ENCODE measurements at places on chromosomes 13 and 19.
A peak's percentile ranks its signal among the peaks of the same experiment; 100 is the strongest.

DNA sequence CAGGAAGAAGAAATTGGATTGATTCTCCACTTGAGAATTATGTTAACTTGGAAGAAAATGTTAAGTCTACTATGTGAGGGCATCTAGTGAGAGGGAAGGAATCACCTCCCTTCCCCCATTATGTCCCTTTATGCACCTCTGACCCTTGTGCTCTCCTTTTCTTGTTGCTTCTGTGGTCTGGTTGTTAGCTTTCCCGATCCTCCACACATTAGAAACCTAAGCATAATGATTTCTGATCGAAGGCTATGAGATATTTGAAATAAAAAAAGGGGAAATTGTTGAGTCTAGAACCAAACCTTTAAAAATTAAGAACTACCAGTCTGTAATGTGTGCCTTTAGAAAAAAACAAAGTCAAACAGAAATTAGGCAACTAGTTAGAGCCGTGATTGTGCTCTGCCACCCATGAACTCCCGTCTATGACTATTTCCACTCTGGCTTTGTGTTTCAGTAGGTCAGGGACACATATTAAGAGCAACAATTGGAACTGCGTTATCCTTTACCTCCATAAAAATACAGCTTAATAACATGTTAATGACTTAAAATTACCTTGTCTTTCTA is 463 bp upstream of the GPC6 start:
- no peak for DNase-seq

- DNase-seq = no peak
Observed at GRCh38 chr13:45315520-45316167, 25.3 kb downstream of the TPT1 start.

- peak; percentile 57 for DNase-seq
Observed at GRCh38 chr13:30615866-30616541, 1.7 kb upstream of the USPL1 start.

DNA sequence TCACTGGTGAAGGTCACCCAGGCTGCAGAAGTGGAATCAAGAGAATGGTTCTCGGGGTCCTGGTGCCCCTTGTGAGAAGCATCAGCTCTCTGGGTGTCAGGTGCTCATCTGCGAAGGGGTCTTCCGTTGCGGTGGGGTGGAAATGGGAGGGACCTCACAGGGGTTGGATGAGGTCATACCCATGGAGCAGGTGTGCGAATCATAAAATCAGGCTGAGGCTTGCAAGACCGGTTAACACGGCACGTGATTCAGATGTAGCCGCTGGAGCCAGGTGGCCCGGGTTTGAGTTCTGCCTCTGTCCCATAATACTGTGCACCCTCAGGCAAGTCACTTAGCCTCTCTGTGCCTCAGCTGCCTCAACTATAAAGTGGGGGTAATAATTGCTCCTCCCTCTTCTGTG is 3.9 kb upstream of the KLK15 start:
- DNase-seq = no peak

DNA sequence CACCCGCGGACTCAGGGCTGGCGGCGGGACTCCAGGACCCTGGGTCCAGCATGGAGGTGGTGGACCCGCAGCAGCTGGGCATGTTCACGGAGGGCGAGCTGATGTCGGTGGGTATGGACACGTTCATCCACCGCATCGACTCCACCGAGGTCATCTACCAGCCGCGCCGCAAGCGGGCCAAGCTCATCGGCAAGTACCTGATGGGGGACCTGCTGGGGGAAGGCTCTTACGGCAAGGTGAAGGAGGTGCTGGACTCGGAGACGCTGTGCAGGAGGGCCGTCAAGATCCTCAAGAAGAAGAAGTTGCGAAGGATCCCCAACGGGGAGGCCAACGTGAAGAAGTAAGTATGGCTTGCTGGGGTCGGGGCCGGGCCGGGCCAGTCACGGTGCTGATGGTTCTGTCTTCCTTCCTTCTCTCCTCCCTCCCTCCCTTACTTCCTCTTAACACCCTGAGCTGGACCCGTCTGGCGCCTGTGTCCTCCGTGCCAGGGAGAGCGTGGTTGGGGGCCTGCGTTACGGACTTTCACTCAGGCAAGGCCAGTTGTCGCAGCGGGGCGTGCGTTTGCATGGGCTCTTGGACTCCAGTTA is 1.4 kb downstream of the STK11 start:
- no peak for DNase-seq

DNA sequence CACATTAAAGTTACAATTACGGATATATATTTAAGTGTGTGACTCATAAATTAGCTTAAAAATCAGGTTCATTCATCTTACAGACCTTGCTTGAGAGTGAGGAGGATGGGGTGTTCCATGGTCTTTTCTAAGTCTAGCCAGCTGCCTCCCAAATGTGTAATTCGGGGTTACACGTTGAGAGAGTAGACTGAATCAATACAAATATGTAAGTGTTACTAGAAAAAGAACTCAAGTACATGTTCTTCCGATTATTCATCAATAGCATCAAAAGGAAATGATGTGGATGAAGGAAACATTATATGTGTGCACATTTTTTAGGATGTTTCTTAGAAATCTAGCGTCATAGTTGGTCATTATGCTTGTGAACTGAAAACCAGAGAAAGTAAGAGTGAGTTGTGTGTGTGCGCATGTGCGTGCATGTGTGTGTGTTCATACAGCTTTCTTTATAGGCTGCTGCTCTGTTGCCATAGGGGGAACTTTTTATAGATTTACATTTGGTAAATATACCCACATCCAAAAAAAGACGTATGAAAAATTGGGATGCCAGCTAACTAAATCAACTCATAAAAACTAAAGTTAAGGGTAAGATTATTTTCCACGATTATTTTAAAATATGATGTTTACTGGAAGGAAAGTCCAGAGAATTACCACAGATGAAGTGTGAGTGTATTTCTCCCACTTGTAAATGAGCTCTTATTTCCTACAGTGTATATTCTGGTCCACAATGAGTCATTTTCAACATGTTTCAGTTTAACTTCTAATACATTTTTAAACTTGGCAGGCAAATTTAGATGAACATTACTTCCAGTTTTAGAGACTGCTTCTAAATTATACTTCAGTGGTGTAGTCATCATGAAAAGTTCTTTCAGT is 82.4 kb downstream of the PIBF1 start:
- no peak for DNase-seq

- DNase-seq = no peak
Observed at GRCh38 chr19:34189917-34190425, 17.7 kb downstream of the LSM14A start.

- DNase-seq = no peak
Observed at GRCh38 chr19:42455621-42456081, 12.9 kb upstream of the CXCL17 start.

DNA sequence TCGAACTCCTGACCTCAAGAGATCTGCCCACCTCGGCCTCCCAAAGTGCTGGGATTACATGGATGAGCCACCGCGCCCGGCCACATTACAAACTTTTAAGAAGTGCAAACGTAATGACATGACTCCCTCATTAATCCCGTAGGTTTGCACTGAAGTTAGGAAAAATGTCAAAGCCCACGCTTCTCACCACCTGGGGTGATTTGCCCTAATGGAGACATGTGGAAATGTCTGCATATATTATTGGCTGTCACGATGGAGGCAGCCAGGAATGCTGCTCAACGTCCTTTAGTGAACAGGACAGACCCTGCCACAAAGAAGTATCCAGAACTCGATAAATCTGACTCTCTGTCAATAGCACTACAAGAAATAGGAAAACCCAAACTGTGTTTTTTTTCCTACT is 21.0 kb downstream of the NLRP9 start:
- DNase-seq = no peak

- DNase-seq = no peak
Observed at GRCh38 chr19:31678421-31678820, 329.2 kb upstream of the TSHZ3 start.

GRCh38 chr13:108669381-108669780 is 40.0 kb downstream of the MYO16 start:
- DNase-seq = no peak

DNA sequence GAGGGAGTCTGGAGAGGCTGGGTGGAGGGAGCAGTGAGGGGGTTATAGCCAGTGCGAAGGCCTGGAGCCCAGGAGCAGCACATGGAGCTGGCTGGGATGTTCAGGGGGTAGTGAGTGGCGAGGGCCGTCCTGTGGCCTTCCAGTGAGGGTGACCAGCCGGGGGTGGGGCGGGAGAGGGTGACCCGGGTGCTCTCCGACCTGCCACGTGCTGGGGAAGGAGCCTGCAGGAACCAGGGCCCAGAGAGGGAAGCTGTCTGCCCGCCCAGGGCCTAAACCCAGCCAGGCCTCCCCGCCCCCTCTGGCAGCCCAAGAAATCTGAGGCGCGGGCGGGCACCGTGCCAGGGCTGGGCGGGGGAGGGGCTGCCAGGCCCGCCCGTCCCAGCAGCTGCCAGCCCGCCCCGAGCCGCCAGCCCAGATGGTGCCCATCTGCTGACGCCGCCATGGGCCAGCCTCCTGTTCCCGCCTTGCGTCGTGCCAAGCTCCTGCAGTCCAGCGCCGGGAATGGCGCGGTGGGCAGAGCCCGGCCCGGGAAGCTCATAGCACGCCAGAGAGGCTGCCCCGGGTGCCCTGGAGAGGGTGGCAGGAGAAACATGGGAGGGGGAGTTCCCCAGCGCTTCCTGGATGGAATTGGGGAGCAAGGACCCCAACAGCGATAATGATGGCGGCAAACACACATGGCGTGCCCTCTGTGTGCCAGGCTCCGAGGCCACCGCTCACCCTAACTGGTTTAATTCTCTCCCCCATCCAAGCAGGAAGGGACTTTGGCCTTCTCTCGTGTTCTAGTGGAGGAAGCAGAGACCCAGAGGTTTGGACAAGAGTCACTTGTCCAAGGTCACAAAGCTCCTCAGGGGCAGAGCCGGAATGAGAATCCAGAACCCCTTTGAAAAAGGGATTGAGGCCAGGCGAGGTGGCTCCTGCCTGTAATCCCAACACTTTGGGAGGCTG is 21.5 kb downstream of the NFIC start:
- DNase-seq = peak; percentile 87

DNA sequence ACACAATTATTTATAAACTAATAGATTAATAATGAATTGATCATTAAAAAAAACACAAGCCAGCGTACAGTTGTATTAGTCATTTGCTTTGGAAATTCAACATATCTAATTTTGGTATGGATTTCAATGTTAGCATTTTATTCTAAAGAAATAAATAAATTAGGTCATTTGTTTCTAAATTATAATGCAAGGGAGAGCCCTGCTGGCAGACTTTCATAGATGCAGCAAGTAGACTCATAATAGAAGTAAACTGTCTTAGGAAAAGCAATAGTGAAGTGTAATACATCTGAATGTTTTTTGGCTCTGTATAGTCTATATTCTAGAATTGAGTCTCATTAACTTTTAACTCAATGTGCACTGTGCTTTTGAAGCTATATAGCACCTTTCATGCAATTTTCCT is 982.4 kb upstream of the MIR17HG start:
- peak; percentile 15 for DNase-seq

GRCh38 chr19:29259153-29259552 is 46.2 kb upstream of the UQCRFS1 start:
- DNase-seq = peak; percentile 8

DNA sequence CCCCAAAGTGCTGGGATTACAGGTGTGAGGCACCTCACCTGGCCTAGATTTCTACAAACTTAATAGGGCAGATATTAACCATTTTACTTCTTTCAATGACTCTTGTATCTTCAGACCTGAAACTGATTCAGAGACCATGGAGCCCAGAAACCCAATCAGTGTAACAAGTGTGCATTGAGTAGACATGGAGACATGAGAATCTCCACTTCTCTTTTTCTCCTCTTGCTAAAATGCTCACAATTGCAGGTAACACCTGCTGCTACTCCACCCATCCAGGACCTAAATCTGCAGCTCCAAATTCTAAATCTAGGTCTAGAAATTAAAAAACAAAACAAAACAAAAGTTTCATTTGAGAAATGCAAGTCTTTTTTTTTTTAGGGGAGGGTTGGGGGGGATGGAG is 42.2 kb upstream of the ZNF681 start:
- no peak for DNase-seq

- no peak for DNase-seq
Observed at GRCh38 chr13:86569119-86569518, 769.9 kb upstream of the SLITRK6 start.

GRCh38 chr19:6260912-6261650 is 18.7 kb downstream of the MLLT1 start:
- no peak for DNase-seq

GRCh38 chr13:45198924-45199323 is 1.9 kb downstream of the KCTD4 start:
- DNase-seq = no peak

GRCh38 chr13:75222031-75222430 is 259.9 kb downstream of the TBC1D4 start:
- no peak for DNase-seq

DNA sequence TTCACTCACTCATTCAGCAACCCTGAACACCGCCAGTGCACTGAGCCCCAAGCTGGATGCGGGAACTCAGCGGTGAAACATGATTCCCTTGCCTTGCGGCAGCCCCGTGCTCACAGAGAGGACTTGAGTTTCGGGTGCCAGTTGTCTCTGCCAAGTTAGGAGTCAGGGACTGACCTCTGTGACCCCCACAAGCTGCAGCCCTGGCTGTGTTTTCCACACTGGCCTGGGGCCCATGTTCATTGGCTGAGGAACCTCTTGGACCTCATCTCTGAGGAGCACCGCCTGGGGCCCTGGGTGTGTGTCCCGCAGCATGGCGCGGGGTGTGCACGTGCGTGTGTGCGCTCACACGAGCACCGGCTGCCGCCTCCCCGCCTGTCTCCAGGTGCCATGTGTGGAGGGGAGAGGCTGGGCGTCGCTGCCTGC is 31.0 kb downstream of the CAPN12 start:
- peak; percentile 51 for DNase-seq

GRCh38 chr13:98253526-98253925 is 76.5 kb upstream of the RNF113B start:
- no peak for DNase-seq

DNA sequence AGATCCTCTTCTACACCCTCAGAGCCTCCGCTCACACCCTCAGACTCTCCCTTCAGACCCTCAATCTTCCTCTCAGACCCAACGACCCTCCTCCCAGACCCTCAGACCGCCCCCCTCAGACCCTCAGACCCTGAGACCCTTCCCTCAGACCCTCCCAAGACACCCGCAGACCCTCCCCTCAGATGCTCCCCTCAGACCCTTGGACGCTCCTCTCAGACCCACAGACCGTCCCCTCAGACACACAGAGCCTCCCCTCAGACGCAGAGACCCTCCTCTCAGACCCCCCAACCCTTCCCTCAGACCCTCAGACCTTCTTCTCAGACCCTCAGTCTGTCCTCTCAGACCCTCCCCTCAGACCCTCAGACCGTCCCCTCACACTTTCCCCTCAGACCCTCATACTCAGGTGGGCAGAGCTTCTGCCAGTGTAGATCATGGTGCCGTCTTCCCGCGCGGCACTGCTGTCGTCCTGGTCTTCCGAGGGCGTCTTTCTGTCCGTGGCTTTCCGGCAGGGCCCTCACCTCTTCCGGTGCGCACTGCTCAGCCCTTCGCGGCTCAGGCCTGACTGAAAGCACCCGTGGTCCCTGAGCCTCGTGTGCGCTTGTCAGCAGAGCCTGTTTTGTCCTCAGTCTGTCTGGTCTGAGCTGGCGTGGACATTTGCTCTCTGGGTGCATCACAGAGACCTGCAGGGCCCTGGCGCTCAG is 18.9 kb upstream of the TFDP1 start:
- DNase-seq = no peak
